Stimulated activated CD8-positive, alpha-beta memory T cell treated with anti-CD3 and anti-CD28 coated beads, Interleukin-12 subunit alpha, Interleukin-12 subunit beta, amount 100 ng/mL, for 1 hour (primary cell): ENCODE measurements at places on chromosomes 2 and 18.

DNA sequence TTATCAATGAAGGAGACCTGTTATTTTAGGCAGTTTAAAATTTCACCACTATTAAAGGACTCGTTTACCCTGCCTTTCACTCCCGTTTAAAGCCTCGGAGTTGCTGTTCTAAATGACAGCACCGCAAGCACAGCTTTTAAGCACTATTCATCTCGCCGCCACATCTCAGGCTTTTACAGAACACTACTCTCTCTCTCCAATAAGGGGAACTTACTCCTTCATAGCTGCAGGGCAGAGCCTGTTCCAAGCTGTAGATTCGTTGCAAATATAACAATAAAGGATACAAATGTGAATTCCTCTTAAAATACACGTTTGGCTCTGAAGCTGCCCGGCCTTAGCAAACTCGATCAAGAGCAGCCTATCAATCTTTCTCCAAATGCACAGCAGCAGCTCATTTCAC, 271.8 kb downstream of the ZNF521 start:
- no peak for DNase-seq

DNA sequence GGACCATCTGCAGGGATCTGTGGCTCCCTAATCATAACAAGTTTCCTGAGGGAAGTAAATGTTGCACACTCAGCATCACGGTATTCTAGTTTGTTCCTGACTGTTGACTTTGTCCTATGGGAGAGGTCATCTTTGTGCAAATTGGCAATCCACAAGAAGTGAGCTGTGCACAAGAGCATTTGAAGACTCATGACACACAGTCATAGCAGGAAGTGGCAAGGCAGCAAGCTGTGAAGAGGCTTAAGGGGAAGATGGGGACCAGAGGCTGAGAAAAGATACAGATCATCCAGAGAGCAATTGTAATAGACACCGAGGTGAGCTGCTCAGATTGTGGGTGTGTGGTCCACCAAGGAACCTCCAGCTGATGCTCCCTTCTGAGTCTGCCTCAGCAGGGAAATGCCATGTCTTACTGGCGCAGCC, 2.7 kb downstream of the TNP1 start:
- DNase-seq, result no peak

DNA sequence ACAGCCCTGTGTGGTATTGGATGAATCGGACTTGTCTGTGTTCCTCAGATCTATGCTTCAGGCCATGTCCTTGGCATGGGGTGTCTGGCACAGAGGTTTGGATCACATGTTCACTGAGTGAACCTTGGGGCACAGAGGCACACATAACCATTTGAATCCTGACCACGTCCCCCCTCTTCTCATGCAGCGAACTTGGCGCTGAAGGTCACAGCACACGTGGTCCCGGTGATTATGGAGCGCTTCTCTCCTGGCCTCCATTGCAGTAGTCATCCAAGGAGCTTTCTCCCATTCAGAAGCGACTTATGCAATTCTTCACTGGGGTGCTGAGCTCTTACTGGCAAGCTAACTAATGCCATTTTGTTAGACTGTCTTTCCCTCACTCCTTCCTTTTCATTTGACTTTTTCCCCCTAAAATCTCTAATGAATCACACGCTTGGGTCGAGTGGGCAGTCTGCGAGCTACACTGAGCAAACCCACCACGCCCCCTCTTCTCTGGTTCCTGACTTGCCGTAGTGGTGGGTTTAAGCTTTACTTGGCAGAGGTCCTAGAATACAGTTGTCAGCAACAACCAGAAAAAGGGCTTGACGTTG, 59.4 kb downstream of the KCNG2 start:
- no peak for DNase-seq

GRCh38 chr2:190579915-190580846, 45.7 kb upstream of the NEMP2 start:
- DNase-seq, result no peak

DNA sequence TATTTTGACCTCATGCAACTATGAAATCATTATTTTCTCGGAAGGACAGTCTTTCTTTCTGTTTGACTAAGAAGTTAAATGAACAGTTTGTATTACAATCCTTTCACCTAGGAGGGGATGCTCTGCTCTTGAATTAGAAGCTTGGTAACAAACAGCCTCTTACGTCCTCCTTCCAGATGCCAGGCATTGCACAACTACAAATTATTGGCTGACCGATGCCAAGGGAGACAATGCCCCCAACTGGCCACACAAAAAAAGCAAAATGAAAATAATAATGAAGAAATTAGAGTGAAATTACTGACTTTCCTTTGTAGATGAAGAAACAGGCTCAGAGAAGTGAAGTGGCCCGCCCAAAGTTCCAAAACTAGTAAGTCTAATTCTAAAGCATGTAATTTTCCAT, 177.9 kb downstream of the CYRIA start:
- no peak for DNase-seq

GRCh38 chr2:238152771-238153688, 5.7 kb upstream of the ERFE start:
- no peak for DNase-seq

DNA sequence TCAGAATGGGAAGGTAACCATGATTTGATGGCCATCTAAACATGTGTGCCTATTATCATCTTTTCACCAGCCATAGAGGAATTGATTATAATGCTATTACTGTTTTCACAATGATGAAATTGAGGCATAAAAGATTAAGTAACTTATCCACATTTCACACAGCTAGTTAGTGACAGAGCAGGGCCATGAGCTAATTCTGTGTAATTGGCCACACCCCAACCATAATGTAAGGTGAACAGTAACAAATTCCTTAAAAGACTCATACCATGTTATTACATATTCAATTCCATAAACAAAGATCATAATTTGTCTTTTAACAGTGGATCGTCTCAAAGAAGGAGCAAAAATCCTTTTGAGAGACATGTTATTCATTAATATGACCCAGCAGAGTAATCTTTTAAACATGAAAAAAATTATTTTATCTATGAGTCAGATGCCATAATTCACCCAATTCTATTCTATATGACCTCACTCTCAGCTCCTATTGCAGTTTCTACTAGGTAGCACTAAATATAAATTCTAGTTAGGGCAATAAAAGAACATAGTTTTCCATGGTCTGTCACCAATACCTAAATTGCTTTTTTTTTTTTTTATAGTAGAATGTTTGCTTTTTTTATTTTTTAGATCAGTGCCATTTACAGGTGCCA, 475.8 kb upstream of the SLC39A10 start:
- no peak for DNase-seq

DNA sequence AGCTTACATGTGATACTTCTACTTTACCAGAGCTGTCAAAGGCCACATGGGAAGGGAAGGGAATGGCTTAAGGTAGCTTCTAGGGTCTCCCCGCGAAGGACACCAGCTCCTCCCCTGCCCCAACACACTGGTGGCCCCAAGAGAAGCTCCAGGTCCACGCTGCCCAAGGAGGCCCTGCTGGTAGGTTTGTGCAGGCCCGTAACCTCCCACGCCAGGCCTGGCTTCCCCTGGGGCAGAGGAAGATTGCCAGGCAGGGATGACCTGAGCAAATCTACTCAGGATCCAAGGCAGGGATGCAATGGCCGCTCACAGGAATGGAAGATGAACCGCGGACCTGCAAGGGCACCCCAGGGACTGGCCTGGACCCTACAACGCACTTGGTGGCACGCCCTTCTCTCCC, 205.1 kb downstream of the MGAT5 start:
- no peak for DNase-seq

DNA sequence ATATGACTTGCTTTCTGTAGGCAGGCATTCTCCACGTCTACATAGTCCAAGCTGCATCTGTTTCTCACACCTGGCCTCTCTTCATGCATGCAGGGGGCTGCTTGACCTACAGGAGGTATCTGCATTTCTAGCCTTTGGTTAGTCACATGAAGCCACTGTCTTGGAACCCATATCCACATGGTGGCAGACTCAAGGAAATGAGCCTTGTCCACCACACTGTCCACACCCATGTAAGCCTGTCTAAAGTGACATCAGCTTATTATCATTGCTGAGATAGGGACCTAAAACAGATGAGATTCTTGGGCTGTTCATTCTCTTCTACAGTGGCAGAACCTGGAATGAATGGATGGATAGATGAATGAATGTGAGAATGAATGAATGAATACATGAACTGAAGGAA, 160.4 kb downstream of the DOCK10 start:
- DNase-seq, result no peak

DNA sequence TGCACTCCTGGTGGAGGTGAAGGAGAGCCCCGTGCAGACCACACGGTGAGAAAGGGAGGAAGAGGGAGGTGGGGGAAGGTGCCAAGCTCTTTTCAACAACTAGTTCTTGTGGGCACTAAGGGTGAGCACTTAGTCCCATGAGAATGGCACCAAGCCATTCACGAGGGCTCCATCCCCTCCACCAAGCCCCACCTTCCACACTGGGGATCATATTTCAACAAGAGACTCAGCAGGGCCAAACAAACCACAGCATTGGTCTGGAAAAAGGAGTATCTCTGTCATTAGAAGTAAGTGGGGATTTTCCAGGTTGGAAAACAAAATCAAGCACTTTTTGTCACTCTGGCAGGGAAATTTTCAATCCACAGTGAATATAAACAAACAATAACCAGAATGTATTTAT, 38.4 kb downstream of the ZAP70 start:
- no peak for DNase-seq

DNA sequence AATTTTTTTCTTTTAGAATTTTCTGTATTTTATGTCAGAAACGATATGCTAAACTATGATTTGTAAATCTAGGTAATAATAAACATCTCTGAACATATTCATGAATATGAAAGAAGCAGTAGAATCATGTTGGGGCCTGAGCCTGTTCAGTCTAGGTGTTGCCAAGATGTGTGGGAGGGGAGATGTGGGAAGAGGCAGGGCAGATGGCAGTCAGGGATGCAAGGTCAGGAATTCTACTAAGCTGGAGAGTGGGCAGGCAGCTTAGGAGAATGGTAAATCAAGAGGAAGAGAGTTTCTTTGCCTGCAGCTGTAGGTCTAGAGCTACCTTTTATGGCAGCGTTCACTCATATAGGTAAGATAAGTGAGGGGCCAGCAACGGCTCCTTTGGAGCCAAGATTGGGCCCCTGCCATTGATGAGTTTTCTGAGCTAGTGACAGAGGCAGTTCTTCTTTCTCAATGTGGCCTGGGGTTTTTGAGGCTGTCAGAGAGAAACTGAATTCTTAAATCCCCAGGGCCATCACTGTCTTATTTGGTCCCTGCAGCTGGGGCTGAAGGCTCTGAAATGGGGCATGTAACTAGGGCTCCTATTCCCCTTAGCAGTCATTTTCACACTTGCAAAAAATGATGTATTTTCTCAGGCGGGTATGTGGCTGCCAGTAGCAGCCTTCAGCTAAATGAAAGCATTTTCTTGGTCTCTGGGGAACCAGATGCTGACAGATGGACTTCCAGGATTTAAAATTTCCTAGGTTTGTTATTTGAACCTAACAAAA, 232.8 kb downstream of the PIK3C3 start:
- DNase-seq, result no peak

- no peak for DNase-seq
These were observed 91.4 kb downstream of the LDLRAD4 start for GRCh38 chr18:13309748-13310670.

GRCh38 chr2:100939445-100939844, 62.6 kb upstream of the RPL31 start:
- DNase-seq, result no peak

- no peak for DNase-seq
These were observed 156.1 kb downstream of the MGAT5 start for GRCh38 chr2:134410006-134410405.

GRCh38 chr18:438571-438970, 61.9 kb downstream of the COLEC12 start:
- no peak for DNase-seq

- DNase-seq, result no peak
These were observed 63.0 kb upstream of the COX7A2L start for GRCh38 chr2:42424033-42424432.

DNA sequence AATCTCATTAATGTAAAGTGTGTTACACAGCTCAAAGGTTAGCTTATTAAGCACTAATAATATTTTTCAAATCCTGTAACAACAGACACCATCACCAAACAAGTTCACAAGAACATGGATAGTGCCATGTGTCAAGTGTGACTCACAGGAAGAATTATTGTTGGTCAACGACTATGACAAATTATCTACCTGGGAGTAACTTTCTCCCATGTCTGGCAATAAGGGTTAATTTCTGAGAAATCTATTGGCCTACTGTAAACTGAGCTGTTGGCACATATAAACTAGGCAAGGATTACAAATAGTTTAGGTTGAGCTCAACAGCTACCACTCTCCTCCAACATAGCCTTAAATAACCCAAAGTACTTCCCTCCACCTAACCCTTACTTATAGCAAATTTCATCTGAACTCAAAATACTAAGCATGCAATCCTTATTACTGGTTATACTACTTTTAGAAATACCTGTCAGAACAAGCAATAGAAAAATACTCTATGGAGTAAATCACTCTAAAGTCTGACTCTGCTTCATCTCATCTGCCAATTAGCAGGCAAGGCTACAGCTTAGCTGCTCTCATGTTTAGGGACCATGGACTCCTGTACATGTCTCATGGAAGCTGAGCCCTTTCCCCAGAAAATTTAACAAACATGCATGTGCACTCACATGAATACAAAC, 223.0 kb downstream of the NBAS start:
- DNase-seq, result no peak

GRCh38 chr2:98869870-98870269, 66.2 kb downstream of the CRACDL start:
- no peak for DNase-seq

GRCh38 chr2:78940998-78941397, 84.5 kb upstream of the REG3G start:
- no peak for DNase-seq

GRCh38 chr2:158921599-158922408, 46.6 kb upstream of the TANC1 start:
- DNase-seq, result no peak

GRCh38 chr18:45995461-45995860, 28.3 kb upstream of the EPG5 start:
- no peak for DNase-seq

DNA sequence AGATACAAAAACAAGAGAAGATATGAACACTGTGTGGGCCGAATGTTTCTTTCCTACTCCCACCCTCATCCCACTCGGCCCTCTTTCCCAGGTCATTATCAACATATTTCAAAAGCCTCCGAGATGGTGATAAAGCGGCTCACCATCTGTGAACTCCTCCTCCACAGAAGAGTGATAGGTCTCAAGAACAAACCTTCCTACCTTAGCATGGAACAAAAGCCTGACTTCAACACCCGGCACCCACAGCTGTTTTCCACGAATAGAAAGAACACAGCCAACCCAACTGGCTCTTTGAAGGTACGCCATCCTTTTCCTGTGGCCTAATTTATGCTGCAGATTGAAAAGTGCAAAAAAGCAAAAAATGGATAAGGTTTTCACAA, 28.8 kb downstream of the BCL2 start:
- no peak for DNase-seq
